ENCODE measurements at places on chromosomes 7 and 10.

DNA sequence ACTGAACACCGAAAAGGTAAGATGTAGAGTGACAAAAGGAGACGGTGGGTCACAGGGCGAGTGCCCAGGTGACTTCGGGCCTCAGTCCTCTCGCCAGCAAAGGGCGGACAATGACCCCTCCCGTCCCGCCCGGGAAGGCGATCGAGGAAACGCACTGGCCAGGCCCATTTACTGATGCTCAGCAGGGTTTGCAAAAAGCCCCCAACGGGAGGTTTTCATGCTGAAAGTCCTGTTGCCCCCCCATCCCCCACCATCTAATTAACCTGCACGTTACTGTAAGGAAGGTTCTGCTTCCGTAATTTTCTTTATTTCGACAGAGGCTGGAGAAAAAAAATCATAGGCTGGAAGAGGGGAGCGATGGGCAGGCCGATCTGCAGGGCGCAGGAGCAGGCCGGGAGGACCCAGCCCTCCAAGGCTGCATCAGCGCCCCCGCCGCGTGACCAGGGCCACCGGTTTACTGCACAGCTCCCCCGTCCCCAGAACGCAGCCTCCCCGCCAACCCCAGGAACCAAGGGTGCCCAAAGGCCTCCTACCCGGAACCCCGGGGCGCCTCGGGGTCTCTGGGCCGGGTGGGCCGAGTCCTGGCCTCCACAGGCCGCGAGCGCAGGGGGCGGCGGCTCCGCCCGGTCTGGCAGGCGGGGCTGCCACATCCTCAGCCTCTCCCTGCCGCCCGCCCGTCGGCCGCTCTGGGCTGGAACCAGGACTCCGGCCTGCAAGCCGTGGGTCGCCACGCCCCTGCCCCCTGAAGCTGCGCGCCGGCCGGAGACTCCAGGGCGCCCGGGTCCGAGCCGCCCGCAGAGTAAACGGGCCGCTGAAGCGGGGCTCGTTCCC lies 613 bp downstream of the OAT start:
- DNase-seq, result peak; percentile 65
- no peaks in the 10 kb centered on the region for H3K36me3 ChIP-seq
- H3K27ac ChIP-seq, result peak overlapping the region; percentile 75
- H3K4me1 ChIP-seq, result peaks cover 11% of the 10 kb centered on the region

GRCh38 chr7:27184337-27185012 lies 557 bp downstream of the HOXA11 start:
- H3K36me3 ChIP-seq, result no peaks in the 10 kb centered on the region
- DNase-seq, result no peak
- peak overlapping the region; percentile 73 for H3K4me3 ChIP-seq

- no peaks in the 10 kb centered on the region for H3K36me3 ChIP-seq
- no peaks in the 10 kb centered on the region for H3K27me3 ChIP-seq
Observed at GRCh38 chr7:42372479-42372878, 135.5 kb upstream of the GLI3 start.

DNA sequence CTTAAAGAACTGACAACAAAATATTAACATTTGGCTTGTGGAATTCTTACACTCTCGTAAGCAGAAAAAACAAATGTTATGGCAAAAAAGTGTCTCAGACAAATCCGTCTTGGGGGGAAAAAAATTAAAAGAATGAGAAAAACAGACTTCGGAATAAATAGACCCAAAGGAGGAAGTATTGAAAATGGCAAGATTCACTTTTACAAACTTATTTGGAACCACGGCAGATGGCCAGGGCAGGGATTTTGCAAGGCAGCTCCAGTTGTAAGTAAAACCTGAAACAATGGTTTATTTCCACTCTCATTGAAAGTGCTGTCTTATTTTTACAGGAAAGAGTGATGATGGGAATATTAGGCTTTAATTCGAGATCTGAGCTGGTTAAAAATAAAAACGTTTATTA lies 1.5 kb upstream of the ZNF438 start:
- H3K27ac ChIP-seq, result peak overlapping the region; percentile 72
- H3K36me3 ChIP-seq, result no peaks in the 10 kb centered on the region
- H3K4me3 ChIP-seq, result peak overlapping the region; percentile 76
- H3K4me1 ChIP-seq, result peaks cover 25% of the 10 kb centered on the region
- H3K27me3 ChIP-seq, result no peaks in the 10 kb centered on the region
- DNase-seq, result no peak

DNA sequence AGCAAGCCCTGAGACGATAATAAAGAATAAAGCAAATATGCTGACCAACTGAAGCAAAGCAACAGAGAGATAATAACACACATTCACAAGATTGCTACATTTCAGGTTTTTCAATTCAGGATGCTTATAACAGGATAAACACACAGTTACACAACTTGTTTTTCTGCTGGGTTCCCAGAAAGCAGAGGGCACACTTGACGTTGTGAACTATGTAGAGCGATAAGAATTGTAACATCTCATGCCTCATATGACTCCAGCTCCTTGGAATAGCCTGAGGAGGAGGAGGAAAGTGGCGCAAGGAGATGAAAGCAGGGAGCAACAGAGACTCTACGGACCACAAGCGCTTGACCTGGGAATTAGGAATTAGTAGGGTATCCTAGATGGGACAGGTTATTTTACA lies 201.7 kb downstream of the SKAP2 start:
- H3K27ac ChIP-seq, result peak overlapping the region; percentile 98
- H3K4me1 ChIP-seq, result peaks cover 86% of the 10 kb centered on the region
- no peaks in the 10 kb centered on the region for H3K27me3 ChIP-seq
- H3K4me3 ChIP-seq, result no peak overlapping the region
- no peak for DNase-seq

DNA sequence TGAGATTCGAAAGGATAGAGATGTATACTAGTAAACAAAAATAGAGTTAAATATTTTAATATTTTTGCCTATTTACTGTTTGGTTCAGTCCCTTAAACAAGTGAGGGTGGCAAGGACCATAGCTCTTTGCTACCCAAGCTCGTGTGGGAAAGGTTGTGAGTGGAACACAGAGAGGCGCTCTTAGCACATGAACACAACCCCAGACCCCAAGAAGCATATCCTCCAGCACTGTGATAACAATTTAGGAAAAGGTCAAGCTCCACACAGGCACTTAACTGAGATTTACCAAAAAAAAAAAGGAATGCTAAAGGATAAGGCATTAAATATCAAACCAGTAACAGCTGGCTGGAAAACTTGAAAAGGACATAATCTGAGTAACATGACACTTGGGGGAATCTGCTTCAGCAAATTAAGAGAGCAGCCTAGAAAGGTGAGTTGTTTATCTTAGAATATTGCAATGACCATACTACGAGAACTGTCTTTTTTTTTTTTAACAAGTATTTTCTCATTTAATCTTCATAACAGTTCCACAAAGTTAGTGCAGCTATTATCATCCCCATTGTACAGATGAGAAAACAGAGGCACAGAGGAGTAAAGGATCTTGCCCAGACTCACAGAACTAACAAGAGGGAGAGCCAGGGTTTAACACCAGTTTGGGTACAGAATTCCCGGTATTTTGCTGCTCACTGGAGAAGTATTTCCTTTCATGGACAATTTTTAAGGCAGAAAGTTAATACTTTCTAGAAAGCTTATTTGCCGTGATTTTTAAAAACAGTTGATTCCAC lies 303.5 kb upstream of the AOAH start:
- H3K4me1 ChIP-seq, result peaks cover 15% of the 10 kb centered on the region
- no peak for DNase-seq
- H3K27ac ChIP-seq, result no peak overlapping the region
- peaks cover 1% of the 10 kb centered on the region for H3K27me3 ChIP-seq
- no peaks in the 10 kb centered on the region for H3K36me3 ChIP-seq

GRCh38 chr10:89351780-89352597 lies 24.2 kb downstream of the IFIT3 start:
- H3K36me3 ChIP-seq, result peaks cover 7% of the 10 kb centered on the region
- H3K27ac ChIP-seq, result peak overlapping the region; percentile 100
- peaks cover 61% of the 10 kb centered on the region for H3K4me1 ChIP-seq
- no peaks in the 10 kb centered on the region for H3K27me3 ChIP-seq
- peak overlapping the region; percentile 28 for H3K4me3 ChIP-seq
